ENCODE measurements at places on chromosomes 1 and 21.

DNA sequence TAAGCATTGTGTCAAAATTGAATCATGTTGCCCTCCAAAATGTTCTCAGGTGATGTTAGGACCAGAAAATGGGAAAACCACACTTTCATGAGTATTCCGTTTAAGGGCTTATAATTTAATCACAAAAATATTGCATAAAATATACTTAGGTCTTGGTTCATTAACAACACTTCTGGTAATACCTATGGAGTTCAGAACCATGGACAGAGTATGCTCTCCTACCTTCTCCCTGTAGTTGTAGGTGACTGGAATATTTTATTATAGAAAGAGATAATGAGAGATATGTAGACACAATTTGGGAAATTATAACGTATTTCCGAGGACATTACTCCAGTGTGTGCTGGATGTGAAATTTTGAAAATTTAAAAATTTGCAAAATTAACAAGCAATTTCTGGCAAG lies 232.5 kb downstream of the NCAM2 start:
- no peak for DNase-seq

GRCh38 chr1:12371053-12371452 lies 141.2 kb downstream of the VPS13D start:
- no peak for DNase-seq

DNA sequence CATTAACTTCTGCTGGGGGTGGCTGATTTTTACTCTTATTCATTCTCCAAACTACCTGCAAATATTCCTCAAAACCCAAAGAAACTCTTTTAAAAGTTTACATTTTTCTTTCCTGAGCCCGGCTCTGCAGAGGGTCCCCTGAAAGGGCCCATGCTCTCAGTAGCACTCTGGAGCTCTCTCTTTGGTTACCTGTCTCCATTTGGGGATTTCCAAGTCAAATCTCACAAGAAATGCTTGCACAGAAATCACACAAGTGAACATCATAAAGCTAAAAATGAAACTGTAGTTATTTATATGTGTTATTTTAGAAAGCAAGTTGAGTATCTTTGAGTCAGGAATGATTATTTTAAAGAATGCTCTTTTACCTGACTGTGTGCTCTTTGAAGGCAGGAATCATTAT lies 174.5 kb upstream of the PLXNA2 start:
- DNase-seq: no peak

DNA sequence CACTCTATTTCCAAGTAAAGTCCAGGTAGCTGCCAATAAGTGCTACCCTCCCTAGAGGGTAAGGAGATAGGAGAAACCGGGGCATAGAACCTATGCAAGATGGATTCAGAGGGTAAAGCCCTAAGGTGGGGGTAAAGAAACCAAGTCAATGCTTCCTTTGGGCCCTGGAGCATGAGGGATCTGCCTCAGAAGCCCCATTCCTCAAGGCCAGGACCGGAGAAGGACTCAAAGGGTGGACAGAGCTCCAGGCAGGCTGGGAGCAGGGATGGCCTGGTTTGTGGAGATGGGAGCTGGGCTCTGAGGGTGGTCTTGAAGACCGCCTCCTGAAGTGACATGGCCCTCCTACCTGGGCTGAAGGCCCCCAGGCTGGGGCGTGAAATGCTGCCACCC lies 3.9 kb downstream of the EPHA2 start:
- no peak for DNase-seq

- no peak for DNase-seq
Measured at GRCh38 chr1:41827991-41828570, 90.6 kb downstream of the HIVEP3 start.

DNA sequence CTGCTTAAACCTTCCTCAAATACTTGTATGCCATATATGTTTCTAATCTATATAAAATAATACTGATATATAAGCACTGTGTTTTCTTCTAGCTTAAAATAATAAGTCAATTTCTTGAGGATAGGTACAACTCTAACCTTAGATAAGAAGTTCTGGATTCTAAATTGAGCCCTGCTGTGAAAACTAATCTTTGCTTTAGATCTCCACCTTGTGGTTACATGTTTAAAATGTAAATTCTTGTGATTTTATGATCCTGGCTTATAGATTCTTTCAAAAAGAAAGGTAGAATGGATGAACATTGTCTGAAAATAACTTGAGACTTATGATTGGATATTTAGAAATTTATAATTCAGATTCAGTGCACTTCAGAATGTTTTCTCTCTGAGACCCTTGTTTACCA lies 38.9 kb upstream of the HMCN1 start:
- DNase-seq: no peak
